MG63 (cell line): ENCODE measurements at places on chromosomes 6 and 20. TPM values are rescaled to one million over a fixed set of nuclear protein-coding genes. Genes with fewer than 3 reads are reported as not detected.

DNA sequence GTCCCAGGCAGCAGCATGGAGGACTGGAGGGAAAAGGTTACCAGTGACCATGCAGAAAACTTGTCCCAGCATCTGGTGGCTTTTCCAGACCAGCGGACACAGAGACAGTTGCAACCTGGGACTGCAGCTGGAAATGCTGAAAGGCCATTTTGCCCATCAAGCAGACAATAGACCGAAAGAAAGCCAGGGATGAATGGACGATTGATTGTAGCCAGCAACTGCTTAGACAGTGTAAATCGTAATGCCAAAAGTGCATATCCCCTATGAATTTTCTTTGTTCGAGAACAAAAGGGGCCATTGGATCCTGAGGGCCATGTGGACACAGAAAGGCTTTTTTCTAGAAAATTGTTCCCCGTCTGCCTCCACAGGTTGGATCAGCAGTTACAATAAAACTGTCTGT lies 115.7 kb downstream of the MBOAT1 start:
- no peak for DNase-seq

DNA sequence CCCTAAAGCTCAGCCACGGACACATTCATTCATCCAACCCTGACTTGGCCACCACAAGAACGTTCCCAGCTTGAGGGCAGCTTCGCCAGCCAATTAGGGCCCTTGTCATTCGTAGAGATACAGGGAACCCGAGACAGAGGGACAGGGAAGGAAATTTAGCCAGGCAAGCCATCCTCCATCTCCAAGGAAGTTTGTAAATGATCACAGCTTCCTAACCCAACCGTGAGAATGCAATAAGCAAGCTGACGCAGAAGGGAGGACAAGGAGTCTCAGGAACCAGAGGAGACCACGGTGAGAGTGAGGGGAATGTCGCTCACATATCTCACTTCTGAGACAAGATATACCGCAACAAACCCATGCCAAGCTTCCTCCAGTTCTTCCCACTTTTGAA lies 1.4 kb downstream of the TRAM2 start:
- DNase-seq, result peak; percentile 57

DNA sequence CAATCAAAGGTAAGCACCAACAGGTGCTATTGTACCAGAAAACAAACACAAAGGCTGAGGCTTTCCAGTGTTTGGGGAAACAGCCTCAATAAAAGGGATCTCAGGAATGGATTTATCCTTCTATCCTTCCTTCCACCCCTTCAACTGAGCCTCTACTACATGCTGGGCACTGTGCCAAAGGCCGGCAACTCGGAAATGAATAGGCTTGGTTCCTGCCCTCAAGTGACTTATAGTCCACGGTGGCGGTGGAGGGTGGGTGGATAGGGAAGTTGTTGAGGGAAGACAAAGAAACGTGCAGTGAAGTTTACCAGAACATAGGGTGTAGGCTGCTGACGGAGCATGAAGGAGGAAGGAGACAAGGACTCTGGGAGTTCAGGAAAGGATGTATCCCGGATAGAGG lies 73.4 kb upstream of the TAB2 start:
- DNase-seq, result no peak

GRCh38 chr20:45545754-45546453 lies 1.3 kb downstream of the EPPIN start:
- DNase-seq, result no peak

DNA sequence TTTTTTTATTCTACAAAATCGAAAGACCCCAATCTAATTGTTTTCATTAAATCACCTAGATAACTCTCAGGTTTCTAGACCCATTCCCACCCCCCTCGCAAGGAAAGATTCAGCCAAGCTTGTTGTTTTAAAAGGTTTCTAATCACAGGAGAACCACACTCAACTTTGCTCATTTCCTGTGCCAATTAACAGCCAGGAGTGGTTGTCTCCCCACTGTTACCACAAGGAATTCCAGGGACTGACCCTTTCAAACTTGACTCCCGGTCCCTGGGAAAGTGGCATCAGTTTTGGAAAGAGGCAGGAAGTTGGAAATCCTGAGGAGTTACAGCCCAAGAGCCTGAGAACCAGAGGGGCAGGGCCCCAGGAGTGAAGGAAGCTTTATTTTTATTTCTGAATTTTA lies 561.3 kb upstream of the JAG1 start:
- DNase-seq, result peak; percentile 2

GRCh38 chr6:3731700-3732099 lies 19.8 kb downstream of the PXDC1 start:
- DNase-seq, result no peak

DNA sequence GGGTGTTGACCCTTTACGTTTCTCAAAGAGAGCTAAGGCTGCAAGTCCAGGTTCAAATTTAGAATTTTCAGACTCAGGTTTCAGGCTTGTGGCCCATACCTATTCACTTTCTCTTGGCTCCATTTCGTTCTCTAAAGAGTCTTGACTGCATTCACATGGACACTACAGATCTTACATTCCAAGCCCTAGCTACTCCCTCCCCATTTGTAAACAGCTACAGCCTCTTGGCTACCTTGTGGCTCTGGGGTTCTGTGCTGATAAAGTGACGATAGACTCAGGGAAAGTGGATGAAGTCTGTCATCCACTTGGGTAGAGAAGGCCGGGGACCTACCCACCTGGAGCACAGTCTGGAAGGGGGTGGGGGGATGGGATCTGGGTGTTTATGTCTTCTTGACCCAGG lies 503.3 kb downstream of the LMBRD1 start:
- DNase-seq, result no peak

- no peak for DNase-seq
These were observed 15.3 kb downstream of the RAB5IF start for GRCh38 chr20:36620917-36621316.

DNA sequence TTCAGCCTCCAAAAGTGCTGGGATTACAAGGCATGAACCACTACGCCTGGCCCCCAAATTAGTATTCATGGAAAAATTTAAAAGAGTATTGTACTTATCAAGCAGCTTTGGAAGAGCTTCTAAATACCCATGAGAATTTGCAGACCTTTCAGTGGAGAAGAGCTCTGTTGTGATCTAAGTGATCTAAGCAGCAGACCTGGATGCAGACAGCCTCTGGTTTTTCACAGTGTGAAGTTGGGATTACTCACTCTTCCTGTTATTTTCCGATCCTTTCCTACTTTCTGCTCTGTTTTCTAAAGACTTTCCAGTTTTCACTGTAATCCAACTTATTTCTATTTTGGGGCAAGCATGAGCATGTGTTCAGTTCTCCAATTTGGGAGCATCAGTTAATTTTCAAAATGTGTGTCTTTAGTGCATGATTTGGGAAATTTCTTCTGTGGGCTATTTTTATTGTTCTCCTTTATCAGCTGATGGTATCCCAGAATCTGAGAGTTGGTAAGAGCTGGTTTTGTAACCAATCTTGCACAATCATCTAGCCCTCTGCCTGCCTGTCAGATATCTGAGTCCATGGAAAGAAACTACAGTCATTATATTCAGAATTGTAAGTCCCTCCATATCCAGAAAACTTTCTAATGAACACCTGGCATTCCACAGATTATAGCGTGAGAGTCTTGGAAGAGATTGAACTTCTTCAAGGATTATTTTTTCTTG lies 207.7 kb upstream of the DTNBP1 start:
- DNase-seq, result no peak

DNA sequence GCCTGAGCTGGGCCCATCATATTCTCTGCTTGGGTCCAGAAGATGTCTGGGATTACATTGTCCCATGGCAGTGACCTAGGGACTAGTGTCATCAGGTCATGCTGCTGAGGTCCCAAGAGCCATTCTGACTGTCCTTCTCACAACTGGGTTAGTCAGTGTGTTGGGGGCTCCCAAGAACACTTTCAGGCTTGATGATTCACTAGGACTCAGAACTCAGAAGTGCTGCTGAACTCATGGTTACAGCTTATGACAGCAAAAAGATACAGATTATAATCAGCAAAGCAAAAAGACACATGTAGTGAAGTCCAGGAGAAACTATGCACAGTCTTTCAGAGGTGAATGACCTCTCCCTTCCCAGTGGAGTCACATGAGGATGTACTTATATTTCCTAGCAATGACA lies 107.8 kb downstream of the SYNE1 start:
- no peak for DNase-seq

GRCh38 chr6:149335924-149336608 lies 18.6 kb downstream of the TAB2 start:
- peak; percentile 55 for DNase-seq

DNA sequence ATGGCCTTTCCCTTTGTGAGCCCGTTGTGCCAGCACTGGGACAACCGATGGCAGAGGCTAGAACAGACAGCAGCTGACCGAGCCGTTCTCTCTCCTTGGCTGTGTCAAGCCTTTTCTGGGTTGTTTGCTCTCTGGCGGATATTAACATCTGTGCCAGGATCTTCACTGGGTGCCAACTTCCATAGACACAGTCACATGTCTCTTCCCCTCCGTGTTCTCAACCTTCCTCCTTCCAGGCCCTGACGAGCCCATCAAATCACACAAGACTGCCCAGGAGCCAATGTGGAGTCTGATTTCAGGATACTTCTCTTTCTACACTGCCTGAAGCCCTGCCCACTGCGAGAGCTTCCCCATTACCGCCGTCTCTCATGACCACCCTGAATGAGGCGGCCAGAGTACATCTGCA lies 111.0 kb upstream of the RALGAPA2 start:
- DNase-seq, result no peak

GRCh38 chr20:54014293-54014926 lies 56.0 kb downstream of the BCAS1 start:
- no peak for DNase-seq

GRCh38 chr6:7727946-7728854 lies 2.3 kb downstream of the BMP6 start:
- DNase-seq, result no peak

DNA sequence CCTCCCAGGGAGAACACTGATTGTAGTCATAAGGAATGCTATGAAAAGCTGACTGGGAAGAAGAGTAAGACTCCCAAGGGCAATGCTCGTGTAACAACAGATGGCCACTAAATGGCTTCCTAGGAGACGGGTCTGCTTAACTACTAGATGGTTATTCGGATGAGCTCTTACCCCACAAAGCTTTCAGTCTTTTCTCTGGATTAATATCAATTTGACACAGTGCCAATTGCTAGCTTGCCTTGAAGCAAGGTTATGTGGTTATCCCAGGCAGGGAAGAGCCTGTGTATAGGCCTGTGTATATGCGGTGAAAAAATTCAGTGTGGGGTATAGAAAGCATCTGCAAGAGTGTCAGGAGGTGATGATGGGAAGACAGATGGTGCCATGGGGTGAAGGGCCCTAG lies 86.4 kb upstream of the NOX3 start:
- no peak for DNase-seq

DNA sequence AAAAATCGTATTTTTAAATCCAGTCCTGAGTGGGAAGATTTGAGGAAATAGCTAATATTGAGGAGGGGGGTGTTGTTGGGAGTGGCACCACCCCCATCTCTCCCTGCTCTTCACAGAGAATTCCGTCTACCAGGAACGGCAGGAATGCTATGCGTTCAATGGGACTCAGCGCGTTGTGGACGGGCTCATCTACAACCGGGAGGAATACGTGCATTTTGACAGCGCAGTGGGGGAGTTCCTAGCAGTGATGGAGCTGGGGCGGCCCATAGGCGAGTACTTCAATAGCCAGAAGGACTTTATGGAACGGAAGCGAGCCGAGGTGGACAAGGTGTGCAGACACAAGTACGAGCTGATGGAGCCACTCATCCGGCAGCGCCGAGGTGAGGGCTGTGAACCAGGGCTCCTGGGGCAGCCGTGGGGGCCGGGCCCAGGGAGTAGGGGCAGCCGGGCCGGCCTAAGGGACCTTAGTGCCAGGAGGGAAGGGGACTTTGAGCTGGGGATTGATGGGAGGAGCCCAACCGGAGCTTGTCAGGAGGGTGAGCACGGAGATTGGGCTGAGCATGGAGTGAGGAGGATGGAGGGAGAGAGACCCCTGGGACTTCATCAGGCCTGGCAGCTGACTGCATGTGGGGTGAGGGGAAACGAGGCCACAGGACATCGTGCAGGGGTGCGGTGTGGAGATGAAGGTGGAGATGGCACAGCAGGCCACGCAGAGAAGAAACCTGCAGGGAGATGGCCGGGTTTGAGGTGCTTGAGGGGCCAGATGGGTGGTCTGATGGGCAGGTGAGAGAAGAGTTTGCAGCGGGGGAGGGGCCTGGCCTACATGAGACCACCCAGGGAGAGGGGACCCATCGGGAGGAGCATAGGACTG lies 41.3 kb downstream of the HLA-DPB1 start:
- peak; percentile 36 for DNase-seq

- peak; percentile 16 for DNase-seq
These were observed 227.5 kb upstream of the MYLIP start for GRCh38 chr6:15901141-15902115.

DNA sequence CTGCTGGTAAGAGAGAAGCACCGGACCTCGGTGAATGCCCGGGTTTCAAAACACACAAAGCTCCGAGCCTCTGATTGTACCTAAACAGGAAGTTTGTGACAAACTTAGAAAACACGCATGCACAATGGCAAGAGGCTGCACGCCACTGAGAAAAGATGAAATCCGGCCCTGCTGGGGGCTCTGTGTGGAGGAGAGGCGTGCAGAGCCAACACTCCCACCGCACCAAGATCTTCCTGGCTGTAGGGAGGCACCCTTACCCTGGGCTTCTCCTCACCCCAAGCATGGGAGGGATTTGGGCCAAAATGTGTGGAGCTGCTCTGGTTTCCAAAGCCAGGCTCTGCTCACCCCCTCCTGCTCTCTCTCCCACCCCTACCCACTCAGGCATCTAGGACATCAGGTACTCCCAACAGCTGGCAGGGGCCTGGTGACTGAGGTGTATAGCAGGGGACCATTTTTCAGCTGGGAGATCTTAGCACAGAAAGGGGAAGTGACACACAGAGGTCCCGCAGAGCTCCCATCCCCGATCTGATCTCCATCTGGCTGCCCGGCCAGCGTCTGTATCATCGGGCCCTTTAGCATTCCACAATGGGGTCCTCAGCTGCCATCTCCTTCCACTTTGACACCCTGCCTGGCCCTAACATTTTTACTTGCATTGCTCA lies 84.2 kb downstream of the TRERF1 start:
- DNase-seq, result no peak

- no peak for DNase-seq
These were observed 1.7 kb downstream of the NECAB3 start for GRCh38 chr20:33672426-33673113.

The KCTD20 gene
- 41.0 and 61.1 TPM in 2 replicates for total RNA-seq

The SLC2A10 gene
- total RNA-seq, result 13.2 and 33.3 TPM in 2 replicates

The EFCAB8 gene
- total RNA-seq, result not detected in 2 replicates

The TNNC2 gene
- total RNA-seq, result not detected in 2 replicates

The PLG gene
- not detected in 2 replicates for total RNA-seq

The PRDM13 gene
- total RNA-seq, result 0.07 TPM in 1 of 2 replicates, not detected in the other

The SLC17A9 gene
- not detected in 2 replicates for total RNA-seq

The HLA-DPA1 gene
- 0.59 and 2.5 TPM in 2 replicates for total RNA-seq

The IL20RA gene
- total RNA-seq, result 0.03 TPM in 1 of 2 replicates, not detected in the other

The LINC00237 gene
- not detected in 2 replicates for total RNA-seq
